ENCODE measurements at places on chromosomes 2 and 18.

DNA sequence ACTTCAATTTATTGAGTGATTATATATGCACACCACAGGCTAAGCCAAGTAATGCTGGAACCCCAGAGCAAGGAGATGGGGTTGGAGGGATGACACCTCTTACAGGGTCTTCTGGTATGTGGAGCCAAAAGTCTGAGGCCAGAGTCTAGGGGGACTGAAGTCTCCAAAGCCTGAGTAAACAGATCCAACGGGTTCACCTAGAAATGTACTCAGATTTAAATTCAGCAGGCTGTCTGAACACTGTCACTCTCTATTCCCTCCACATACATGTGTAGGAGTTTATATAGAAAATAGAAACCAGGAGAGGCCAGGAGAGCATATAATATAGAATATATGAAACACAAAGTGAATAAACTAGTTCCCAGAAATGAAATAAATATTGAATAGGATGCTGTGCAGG is 76.1 kb downstream of the PPP1R1C start:
- DNase-seq: no peak

DNA sequence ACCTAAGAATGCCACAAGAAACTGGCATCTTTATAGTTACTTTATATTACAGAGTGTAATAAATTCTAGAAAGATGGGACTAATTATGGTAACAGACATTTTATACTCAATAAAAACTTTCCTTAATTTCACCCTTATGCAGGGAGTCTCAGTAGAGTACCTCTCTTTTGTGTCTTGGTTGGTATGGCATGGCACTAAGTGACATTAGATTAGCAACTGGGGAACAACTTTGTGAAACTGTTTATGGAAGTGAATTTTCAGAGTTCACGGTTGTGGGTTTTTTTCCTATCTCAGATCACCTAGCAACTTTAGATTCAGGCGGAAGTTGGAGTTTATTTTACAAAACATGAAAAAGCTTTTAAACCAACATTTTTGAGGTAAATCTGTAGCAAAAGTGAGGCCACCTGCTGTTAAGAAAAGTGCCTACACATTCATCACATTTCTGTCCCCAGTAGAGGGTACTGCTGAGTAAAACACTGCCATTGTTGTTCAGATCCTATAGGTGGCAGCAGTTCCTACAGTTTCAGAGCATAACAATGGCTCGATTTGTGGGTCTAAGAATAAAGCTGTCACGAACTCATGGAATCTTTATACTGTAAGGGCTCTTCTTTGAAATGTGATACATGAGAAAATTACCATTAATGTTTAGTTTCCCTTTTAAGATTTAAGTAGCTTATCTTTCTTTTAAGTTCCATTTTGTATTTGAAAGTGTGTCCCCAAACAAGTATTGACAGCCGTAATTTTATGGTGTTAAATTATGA is 117.6 kb downstream of the CAMKMT start:
- peak; percentile 68 for DNase-seq

DNA sequence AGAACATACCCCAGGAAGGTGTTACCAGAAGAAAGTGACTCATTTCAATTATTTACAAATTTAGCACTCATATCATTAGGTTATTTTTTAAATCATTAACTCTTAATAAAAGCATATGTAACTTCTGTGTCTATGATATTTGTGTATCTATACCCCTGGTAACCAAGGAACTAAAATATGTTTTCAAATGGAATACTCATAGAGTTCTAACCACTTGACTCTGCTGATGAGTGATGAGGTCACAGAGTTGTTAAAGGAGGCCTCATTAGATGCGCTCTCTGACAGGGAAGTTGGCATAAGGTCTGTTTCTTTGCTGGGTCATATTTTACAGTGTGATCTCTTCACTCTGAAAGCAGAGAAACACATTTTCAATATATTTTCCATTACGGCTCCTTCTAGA is 73.4 kb downstream of the CCDC150 start:
- no peak for DNase-seq

DNA sequence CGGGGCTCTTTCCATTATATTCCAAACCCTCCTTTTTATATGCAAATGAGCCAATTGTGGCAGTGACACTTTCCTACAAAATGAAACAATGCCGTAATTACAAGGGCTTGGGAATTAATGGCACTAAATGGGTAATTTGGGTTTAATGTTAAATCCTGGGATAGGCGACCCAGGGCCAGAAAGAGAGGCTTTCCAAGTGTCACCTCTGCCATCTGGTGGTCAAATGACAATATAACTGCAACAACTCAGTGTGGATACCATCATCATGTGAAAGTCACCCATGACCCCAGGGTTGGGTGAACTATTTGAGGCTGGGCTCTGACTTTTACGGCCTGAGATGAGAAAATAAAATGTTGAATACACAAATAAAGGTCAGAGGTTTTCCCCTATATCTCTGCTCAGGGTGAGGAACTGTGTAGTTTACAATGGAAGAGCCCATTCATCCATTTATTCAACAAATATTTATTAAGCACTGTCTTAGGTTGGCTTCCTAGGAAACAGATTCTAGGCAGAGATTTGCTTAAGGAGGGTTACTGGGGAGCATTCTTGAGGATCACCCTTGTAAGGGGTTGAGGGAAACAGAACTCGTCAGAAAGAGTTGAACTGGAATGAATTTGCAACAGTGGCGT is 13.6 kb upstream of the THADA start:
- peak; percentile 67 for DNase-seq

GRCh38 chr2:176967911-176968450 is 244.6 kb upstream of the HNRNPA3 start:
- DNase-seq: no peak

Data from suppressor macrophage (primary cell).